ENCODE measurements at places on chromosomes 2 and 18.

DNA sequence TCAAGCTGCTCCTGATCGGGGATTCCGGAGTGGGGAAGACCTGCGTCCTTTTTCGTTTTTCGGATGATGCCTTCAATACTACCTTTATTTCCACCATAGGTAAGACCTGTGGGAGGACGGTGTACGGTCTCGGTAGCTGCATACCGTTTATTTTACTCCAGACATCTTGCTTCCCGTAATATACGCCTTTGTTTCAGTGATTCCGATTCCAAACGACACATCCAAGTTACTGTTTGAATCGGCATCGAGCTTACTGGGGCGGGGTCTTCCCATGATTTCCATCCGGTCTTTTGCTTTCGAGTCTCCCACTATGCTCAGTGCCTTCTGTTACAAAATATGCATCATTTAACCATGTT, 731 bp downstream of the RAB10 start:
- DNase-seq, result no peak

DNA sequence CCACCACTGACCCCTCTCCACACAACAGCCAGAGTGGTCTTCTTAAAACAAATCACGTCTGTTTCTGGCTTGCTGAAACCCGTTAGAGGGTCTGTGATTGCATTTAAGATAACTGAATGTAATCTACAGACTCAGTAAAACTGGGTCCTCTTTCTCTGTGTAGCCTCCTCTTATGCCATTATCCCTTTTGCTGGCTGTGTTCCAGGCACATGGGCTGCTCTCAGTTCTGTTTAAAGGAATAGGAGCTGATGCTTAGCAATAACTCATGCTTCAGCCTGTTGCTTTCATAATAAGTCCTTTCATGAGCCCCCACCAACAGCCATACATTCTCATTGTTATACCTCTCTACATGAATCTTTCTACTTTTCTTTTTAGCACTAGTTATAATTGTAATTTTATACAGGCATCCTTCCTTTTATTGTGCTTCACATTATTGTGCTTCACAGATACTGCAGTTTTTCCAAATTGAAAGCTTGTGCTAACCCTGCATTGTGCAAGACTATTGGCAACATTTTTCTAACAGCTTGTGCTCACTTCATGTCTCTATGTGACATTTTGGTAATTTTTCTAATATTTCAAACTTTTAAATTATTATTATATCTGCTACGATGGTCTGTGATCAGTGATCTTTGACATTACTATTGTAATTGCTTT, 782.6 kb downstream of the MBD2 start:
- DNase-seq, result no peak

GRCh38 chr2:222613715-222614331, 42.1 kb downstream of the FARSB start:
- peak; percentile 41 for DNase-seq

DNA sequence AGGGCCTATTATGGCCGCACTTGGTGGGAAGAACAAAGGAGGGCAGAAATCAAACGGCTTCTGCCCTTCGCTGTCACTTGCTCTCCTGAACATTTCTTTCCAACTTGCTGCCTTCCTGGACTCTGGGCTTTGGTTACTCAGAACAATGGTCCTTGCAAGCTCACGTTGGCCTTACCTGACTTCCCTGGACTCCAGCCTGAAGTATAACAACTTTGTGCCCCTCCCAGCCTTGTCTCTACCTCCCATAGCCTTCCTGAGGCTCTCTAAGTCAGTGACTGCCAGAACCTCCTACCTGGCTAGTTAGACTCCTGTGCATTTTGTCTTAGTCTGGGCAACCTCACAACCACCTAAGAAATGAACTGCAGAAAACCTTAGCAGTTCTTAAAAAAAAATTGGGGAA, 30.2 kb upstream of the ITPRID2 start:
- no peak for DNase-seq

DNA sequence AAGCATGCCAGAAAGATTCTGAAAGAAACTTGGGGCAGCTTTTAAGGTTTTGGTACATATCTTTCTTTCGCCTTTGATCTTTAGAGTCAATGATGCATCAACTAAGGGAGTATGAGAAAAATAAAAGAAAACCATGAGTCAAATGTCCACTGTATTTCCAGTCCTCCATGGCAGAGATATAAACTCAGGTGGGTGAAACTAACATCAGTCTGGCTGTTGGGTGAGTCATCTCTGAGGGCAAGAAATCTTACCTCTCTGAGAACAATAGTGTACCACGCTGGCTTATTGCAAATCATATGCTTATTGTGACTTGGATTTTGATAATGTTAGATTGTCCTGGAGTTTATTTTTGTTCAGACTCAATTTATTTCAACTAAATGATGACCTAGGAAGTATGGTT, 521.0 kb downstream of the PLCL1 start:
- DNase-seq, result no peak

GRCh38 chr2:238459081-238459629, 32.4 kb downstream of the ASB1 start:
- peak; percentile 36 for DNase-seq

DNA sequence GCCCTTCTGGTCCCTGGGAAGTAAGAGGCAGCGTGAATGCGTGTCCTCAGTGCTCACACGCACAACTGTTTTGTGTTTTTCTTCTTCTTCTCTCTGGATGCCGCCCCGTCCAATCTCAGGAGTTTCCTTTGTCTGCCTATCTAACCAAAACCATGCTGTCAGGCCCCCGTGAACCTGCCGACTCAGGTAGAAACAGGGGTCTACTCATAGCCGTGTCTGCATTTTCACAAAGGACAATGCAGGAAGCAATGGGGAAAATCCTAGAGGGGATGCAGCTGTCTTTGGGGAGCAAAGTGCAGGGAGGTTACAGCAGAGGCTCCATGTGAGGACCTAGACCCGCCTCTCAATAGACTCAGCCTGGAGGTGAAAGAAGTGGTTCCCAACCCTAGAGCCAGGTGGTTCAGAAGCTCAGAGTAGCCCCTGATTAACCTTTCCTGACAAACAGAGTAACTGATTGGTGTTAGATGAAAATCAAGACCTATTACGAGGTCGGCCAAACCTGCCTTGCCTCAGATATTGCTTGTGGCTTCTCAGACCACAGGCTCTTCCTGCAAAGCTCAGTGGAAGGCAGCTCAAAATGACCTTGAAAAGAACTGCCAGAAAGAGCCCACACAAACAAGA, 49.3 kb downstream of the CD226 start:
- no peak for DNase-seq

DNA sequence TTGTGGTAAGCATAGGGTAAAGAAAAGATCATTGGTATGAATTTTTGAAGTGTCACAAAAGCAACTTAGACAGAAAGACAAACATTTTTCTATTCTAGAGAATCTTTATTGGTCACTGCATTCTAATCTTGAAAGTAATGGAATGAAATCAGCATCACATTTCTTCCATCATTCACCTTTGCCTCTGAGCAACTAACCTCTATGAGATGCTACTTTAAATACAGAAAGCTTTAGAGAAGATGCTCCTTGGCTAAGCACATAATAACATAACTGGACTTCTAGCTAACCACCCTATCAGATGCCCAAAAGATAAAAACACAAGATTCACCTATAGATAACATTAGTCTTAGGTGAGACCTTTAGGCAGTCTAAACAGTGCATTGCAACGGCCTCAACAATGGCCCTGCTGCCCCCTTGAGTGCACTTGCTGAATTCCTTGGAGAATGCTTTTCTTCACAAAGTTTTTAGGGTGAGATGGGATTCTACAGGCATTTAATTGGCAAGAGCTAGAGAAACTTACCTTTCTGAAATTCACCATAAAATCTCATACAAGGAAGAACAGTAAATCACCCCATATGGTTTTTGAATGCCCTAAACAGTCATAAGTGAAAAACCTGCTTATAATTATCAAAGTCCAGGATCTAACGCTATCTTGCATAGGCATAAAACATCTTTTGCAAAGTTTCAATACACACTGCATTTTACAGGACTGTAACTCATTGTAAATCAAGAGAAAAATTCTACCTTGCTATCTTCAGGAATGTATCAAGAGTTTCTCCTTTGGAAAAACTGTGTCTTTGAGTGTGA, 791.3 kb upstream of the CHAC2 start:
- DNase-seq, result peak; percentile 13

GRCh38 chr2:149038442-149039212, at the start of gene LYPD6B:
LYPD6B (plus strand) TSS chr2:149038699; CDS start chr2:149130949, 92,250 bp downstream.
- DNase-seq, result no peak

- DNase-seq, result no peak
These were observed 171.8 kb downstream of the CDH2 start for GRCh38 chr18:28005164-28005563.

DNA sequence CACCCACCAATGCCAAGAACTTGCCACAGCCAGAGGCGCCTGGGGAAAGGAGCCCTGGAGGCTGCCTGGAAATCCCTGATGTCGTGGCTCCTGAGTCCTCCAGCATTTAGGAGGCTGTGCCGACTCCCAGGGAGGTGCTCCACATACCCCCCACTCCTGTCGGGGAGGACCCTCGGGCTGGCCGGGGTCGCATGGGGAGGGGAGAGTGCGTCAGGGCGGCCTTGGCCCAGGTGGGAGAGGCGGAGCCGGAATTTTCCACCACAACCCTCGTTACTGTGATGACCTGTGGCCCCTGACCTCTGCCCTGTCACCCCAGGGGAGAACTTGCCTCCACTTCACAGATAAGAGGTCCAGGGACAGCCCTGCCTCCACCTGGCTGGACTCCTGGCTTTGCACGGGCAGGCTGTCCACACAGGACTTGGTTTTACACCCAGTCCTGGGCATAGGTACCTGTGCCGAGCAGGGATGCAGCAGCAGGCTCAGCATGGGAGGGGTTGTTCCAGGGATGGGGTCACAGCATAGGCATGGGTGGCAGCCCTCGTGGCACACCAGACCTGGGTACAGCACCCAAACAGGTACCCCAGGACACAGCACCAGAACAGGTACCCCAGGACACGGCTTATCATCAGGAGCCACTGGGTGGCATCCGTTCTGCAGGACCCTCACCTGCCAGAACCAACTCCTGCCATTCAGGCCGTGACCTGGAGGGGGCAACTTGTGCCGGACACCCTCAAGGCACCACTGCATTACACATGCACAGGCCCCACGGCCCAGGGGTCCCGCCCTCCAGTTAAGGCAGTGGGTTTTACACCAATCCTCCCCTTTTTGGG, 12.3 kb upstream of the AGXT start:
- no peak for DNase-seq

DNA sequence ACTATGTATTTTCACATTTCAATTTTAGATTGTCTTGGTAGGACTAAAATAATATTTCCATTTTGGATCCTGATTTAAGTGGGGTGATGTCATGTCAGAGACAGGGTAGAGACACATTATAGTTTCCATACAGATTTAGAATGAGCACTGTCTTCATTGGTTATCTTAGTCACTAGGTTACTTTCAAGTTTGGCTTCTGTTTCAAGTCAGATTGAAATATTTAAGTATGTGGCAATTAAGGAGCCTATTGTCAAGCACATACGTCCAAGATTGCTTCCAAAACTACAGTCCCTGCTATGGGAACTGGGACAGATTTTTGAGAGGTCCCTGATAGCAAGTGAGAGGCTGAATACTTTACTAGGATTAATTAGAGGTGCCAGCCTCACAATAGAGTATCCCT, 89.2 kb upstream of the FAM117B start:
- DNase-seq, result no peak

DNA sequence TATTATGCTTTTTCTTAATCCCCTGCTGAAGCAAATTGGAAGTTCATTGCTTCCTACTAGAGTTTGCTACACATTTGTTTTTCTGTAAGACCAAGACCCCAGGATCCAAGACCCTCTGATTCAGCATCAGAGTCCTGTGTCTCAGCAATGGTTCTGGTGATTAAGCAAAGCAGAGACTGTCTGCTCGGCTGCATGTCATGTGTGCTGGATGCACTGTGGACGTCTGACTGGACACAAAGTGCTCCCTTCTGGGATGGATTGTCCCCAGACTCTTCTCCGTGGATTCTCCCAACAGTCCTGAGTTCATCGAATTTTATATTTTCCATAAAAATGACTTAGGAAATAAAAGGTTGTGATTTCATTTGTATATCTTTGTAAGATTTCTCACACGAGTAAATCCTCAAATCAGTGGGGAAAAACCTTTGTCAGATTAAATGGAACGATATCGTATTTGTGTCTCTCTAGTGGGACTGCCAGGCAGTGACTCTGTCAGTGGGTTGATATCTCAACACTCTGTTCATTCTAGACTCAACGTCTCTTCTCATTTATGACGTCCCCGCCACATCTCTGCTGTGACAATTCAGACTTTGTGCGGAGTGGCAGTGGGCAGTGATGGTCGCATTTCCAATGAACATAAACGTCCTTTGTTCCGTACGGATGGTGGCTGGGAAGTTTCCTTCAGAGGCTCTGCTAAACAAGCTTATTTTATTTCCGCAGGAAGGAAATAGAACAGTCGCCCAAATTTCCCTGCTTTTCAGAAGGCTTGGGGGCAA, 58.6 kb downstream of the NCAPH start:
- no peak for DNase-seq

DNA sequence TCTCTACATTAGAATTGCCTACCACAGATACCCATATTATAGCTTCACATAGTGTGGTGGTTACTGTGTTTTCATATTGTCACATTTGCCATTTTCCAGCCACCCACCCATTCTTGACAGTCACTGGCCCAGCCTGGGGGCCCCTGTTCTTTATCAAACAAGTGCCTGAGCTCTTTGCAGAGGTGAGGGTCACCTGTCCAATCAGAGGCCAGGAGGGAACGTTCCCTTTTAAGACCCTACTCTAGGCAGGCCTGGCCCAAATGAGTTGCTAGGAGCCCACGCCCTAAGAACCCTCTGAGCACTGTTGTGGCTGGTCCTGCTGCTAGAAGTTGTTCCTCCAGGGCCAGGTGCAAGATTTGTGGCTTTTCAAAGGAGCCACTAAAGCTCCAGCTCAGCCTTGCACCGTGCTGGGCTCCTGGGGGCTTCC, 5.2 kb downstream of the IL37 start:
- no peak for DNase-seq

- peak; percentile 52 for DNase-seq
These were observed 3.7 kb upstream of the ZEB2 start for GRCh38 chr2:144523596-144524117.

Data from umbilical cord (tissue), 2 donors.